Foreskin melanocyte (primary cell): ENCODE measurements at places on chromosomes 1 and 21.

DNA sequence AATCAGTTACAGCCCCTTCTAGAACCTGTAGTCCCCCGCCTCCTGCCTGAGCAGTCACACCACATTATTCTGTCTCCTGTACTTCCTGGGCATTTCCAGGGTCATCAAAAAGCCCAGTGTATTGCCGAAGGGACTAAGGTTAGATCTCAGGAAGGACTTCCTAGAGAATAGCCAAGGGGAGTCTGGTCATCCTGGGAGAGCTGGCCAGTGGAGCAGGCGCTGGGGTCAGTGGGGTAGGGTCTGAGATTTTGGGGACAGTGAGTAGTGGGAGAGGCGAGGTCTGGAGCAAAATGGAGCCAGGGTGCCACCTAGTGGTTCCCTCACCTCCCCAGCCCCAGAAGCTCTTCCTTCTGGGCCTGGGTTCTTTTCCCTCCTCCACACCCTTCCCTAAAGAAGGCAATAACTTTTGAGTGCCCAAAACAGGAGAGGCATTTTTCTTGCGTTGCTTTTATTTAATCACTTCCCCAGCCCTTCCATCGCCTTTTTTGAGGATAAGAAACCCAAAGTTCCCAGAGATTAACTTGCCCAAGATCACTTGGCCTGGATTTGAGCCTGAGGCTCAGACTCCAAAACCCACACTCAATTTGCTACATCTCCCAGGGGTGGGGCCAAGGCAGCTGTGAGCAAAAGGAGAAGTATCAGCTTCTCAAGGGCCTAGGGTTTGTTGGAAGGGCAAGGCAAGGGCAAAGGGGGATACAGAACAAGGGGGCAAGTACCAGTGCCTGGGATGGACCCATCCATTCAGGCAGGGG lies 7.3 kb upstream of the PMVK start:
- DNase-seq: no peak

- no peak for DNase-seq
Observed at GRCh38 chr1:6612641-6613360, 730 bp upstream of the PHF13 start.

DNA sequence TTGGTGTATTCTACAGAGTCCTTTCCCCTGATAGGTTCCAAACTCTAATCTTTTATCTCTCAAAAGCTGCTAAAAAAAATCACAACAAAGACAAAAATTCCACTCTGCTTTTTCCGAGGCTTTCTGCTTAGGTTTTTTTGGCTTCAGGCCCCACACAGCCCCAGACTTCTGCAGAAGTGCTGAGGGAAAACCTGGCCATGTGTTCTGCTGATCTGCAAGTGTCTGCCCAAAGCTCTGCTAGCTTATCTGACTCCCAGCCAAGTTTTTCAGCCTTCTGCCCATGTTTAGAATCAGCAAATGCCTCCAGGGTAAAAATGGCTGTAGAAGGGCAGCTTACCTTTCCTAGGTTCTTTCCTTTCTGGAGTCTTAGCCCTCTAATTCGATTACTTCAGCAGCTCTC lies 28.4 kb downstream of the DISP3 start:
- DNase-seq: no peak

- no peak for DNase-seq
Observed at GRCh38 chr1:221451741-221452140, 290.1 kb downstream of the DUSP10 start.

GRCh38 chr1:223083831-223084230 lies 59.2 kb downstream of the TLR5 start:
- no peak for DNase-seq

DNA sequence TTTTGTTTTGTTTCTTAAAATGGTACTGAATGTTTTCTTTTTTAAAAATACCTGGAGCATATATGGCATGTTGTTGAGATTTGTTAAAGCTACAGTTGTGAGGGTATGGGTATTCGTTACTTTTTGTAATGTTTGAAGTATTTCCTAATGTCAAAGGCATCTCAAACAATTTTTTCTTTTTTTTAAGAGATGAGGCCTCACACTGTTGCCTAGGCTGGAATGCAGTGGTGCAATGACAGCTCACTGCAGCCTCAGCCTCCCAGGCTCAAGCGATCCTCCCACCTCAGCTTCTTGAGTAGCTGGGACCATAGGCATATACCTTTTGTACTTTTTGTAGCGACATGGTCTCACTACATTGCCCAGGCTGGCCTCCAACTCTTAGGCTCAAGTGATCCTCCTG lies 16.1 kb downstream of the CLCN6 start:
- DNase-seq: no peak

- DNase-seq: no peak
Observed at GRCh38 chr1:56922507-56922906, 43.3 kb downstream of the C8B start.

DNA sequence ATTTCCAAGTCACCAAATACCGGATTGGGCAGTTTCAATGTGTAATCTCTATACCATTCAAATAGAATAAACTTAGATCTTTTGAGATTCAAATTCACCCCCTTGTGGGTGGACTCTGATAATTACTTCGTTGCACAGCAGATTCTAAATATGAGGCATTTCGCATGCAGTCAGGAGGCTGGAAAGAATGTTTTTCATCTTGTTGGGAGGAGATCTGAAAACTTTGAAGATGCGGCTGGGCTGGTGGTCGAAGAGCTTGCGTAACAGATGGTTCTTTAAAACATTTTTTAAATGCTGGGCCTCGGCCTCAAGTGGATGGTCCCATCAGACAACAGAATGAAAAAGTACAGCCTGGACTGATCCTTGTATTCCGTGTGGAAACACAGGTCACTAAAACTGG lies 10.4 kb downstream of the NR5A2 start:
- DNase-seq: no peak

GRCh38 chr1:244269169-244269568 lies 182.5 kb downstream of the ADSS2 start:
- no peak for DNase-seq
